ENCODE measurements at places on chromosomes 11 and 22.

GRCh38 chr11:115712296-115712695 lies 208.1 kb upstream of the CADM1 start:
- DNase-seq = no peak

GRCh38 chr11:12604557-12605153 lies 69.6 kb upstream of the TEAD1 start:
- DNase-seq = no peak

GRCh38 chr22:31086703-31087330 lies 5.7 kb downstream of the SMTN start:
- no peak for DNase-seq

DNA sequence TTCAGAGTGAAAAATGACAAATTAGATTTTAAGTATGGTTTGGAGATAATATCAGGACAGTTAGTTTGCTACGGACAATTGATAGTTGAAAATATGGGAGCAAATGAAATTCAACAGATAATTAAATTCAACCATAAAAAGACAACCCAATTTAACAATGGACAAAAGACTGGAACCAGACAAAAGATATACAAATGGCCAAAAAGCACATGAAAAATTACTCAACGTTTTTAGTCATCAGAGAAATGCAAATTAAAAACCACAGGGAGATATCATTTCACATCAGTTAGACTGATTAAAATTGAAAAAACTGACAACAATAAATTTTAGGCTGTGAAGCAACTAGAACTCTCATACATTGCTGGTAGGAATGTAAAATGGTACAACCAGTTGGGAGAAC lies 27.2 kb downstream of the SIK2 start:
- no peak for DNase-seq

- DNase-seq = no peak
Observed at GRCh38 chr11:101741479-101742175, 157.8 kb upstream of the TRPC6 start.
